Stimulated activated CD8-positive, alpha-beta memory T cell treated with anti-CD3 and anti-CD28 coated beads, Interleukin-4, amount 100 ng/mL, for 4 hours (primary cell): ENCODE measurements at places on chromosomes 11 and 22.
A peak's percentile ranks its signal among the peaks of the same experiment; 100 is the strongest.

GRCh38 chr11:129590753-129591475 lies 215.3 kb downstream of the BARX2 start:
- DNase-seq = no peak

DNA sequence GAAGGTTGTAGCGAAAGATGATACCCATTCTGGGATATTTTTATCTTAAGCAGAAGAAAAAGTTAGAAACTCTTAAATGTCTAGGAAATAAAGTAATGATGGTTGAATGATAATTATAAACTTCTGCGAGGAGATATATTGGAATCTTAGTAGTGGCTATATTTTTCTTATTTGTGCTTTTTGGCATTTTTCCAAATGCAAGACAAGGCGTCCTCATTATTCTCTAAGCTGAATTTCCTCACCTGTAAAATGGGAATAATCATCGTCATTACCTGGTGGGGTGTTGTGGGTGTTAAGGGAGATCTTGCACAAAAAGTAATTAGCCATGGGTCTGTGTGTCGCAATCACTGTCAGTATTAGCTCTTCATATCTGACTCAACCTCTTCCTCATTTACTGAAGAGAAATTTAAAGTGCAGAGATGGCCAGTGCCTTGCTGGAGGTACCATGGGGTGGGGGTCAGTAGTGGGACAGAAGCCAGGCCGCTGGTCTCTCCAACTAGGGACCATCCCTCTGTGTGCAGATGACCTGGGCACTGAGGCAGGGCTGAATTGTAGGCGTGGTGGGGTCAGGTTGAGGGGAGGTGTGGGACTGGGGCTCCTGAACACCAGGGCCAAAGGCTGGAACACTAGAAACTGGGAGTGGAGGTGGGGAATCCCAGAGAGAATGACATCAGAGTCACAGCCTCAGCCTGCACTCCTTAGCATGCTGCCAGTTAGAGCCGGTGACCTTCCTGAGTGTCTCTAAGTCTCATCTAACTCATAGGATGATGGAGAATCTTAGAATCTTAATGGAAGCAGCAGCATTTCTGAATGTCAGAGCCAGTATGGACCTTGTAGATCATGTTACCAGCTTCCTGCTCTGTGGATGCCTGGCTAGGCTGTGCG lies 4.1 kb downstream of the PITPNM1 start:
- DNase-seq = no peak

DNA sequence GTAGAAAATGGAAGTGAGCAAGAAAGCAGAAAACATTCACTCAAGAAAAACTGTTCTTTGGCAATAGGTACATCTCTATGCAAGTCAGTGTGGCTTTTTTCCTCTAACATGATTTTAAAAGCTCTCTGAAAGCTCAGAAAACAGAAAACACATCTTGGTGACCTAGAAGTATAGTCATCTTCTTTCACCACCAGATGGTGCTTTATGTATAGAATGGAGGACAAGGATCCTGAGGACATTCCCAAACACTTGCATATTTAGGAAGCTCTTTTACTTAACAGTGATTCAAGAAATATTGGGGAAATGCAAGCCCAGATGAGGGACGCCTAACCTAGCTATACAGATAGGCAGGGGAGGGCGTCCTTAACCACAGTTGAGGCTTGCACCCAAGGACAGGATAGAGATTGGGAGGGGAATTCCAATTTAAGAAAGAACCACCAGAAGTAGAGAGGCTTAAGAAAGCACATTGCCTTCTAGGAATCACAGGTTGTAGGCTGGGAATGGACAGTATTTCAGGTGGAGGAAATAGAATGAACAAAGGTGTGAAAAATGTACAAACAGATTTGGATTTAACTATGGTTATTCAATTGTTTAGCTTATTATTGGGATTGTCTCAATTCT lies 13.8 kb upstream of the CCDC81 start:
- DNase-seq = no peak

- DNase-seq = no peak
These were observed 24.1 kb upstream of the TTC36 start for GRCh38 chr11:118503216-118503615.

DNA sequence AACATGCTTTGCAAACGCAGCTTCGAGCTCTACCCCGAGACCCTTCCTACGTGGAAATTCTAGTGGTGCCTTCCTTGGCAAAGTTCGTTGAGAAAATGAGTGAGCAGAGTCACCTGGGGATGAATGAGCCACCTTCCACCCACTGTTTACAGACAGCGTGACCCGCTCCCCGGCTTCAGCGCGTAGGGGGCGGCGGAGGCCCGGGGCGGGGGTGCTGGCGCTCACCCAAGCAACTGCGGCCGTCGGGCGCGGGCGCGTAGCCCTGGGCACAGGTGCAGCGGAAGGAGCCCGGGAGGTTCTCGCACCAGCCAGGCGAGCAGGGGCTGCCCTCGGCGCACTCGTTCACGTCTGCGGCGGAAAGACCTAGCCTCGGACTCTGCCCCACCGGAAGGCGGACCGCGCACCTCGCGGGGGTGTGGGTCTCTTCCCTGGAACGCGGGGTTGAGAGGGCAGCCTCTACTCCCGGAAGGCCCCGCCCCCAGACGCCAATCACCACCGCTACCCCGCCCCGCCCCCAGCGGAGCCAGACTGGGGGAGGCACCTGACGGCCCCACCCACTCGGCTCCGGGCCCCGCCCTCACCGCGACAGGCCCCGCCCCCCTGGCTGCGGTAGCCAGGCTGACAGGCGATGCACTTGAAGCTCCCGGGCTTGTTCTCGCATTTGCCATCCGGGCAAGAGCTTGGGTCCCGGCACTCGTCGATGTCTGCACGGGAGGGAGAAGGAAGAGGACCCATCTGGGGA lies 11.8 kb downstream of the LTBP3 start:
- peak; percentile 98 for DNase-seq
